Activated CD4-positive, CD25-positive, alpha-beta regulatory T cell (primary cell): ENCODE measurements at places on chromosomes 2 and 18.

- DNase-seq, result no peak
Measured at GRCh38 chr2:226362980-226363379, 436.6 kb downstream of the IRS1 start.

GRCh38 chr2:118333664-118334063 lies 245.4 kb downstream of the INSIG2 start:
- DNase-seq, result no peak

GRCh38 chr2:23769364-23769763 lies 157.6 kb downstream of the ATAD2B start:
- DNase-seq, result no peak

DNA sequence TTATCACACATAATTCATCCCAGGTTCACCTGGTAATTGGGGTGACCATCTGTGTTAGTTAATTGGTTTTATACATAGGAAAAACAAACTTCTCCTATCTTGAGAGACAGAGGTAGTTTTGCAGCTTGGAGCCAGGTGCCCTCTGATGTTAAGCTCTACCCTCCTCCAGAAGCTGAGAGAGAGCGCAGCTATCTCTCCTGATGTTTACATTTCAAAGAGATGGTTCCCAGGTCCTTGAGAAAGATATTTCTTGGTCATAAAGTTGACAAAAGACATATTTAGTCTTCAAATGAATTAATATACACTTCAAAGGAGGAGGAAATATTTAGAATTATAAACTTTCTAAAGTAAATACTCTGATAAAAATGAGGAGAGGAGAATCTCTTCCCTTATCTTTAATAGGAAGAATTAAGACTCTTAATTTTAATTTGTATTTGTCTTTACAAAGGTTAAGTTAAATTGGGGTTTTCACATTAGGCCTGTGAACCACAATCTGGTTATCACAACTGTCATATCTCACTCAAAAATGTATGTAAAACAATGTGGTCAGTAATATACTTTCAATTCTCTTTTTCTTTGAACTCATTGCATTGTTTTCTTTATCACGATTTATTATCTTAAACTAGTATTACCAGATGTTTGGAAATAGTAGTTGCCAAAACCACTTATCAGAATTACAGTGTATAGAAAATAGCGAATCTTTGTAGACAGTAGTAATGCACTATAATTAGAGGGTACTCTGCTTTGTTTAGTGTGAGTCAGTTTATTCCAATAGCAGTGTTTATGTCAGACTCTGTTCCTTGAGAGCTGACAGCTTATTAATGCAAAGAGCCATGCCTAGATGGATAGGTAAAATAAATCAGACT lies 26.8 kb downstream of the SERPINB4 start:
- no peak for DNase-seq

- DNase-seq, result no peak
Measured at GRCh38 chr2:140701726-140702125, 1429.1 kb downstream of the LRP1B start.
